Left ventricle myocardium superior (tissue), 1 donor: ENCODE measurements at places on chromosomes 4 and X.

DNA sequence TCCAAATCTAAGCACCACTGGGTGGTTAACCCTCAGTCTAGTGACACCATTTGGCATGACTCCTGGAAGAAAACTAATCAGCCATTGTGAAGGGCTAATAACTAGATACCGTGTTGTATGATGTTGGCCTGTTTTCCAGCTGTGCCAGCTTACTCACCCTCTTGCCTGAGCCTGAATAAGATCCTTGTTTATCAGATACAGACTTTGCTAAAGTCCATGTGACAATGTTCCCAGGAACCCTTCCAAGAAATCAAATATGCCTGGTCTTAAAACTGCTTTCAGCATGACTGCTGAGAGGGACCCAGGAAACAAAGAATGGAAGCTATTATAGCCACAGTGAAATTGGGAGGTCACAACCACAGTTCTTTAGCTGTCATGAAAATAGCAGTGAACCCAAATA, 640.8 kb upstream of the INTU start:
- DNase-seq: no peak

- no peak for DNase-seq
These were observed 90.4 kb upstream of the NDP start for GRCh38 chrX:44063606-44064005.

DNA sequence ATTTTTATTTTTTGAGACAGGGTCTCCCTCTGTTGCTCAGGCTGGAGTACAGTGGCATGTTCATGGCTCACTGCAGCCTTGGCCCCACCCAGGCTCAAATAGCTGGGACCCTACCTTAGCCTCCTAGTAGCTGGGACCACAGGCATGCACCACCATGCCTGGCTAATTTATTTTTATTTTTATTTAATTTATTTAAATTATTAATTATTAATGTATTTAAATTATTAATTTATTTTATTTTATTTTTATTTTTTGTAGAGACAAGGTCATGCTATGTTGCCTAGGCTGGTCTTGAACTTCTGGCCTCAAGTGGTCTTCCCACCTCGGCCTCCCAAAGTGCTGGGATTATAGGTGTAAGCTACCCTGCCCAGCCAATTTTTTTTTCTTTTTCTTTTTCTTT, 69.3 kb downstream of the EGF start:
- DNase-seq: no peak

GRCh38 chr4:36349938-36350549, 68.6 kb downstream of the DTHD1 start:
- no peak for DNase-seq

DNA sequence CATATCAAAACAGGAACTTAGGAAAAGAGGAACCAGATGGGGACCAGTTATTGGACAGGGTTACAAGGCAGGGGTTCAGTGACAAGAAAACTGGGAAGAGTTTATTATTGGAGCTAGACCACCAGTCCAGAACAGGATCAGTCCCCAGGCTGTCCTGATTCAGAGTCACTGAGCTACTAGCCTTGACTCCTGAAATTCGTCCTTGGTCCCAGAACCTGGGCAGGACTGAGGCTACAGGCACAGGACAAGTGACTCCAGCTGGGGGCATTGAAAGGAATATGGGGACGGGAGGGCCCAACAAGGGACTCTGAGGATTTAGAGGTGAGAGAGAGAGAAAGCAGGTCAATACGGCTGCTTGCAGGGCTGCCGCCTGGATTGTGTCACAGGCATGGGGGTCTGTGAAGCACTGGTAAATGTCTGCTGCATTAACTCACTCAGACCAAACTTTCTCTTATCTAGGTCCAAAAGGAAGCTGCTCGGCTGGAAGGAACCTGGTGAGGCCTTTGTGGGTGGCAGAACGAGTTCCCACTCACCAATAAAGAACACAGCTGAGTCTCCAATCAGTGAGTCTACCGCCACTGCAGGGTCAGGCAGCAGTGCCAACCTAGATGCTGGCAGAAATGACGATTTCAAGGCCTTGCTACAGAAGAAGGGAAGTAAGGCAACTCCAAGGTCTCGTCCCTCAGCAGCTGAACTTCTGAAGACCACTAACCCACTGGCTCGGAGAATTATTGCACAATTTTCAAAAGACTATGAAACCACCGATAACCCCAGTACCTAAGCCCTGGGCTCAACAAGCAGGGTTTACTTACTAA, 11.3 kb upstream of the RTL5 start:
- no peak for DNase-seq

DNA sequence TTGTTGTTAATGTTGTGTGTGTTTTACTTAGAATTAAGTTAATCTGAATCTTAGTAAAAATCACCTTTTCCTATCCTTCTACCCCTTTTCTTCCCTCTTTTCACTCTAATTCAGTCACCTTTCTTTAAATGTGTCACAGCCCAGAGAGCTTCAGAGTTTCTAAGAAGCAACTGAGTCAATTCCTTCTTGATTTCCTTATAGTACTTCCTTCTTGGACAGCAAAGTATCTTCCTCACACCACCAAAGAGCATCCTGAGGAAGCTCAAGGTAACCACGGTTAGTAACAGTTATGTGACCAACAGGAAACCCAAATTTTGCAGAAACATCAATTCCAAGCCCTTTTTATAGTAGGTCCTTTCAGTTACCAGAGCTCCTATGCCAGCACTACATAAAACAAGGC, 243.2 kb upstream of the BMP3 start:
- no peak for DNase-seq

GRCh38 chrX:17053502-17053901, 107.0 kb downstream of the REPS2 start:
- DNase-seq: no peak

- no peak for DNase-seq
These were observed 6.7 kb downstream of the DOCK11 start for GRCh38 chrX:118502161-118502789.

- no peak for DNase-seq
These were observed 4.2 kb upstream of the ARSD start for GRCh38 chrX:2933125-2933900.

DNA sequence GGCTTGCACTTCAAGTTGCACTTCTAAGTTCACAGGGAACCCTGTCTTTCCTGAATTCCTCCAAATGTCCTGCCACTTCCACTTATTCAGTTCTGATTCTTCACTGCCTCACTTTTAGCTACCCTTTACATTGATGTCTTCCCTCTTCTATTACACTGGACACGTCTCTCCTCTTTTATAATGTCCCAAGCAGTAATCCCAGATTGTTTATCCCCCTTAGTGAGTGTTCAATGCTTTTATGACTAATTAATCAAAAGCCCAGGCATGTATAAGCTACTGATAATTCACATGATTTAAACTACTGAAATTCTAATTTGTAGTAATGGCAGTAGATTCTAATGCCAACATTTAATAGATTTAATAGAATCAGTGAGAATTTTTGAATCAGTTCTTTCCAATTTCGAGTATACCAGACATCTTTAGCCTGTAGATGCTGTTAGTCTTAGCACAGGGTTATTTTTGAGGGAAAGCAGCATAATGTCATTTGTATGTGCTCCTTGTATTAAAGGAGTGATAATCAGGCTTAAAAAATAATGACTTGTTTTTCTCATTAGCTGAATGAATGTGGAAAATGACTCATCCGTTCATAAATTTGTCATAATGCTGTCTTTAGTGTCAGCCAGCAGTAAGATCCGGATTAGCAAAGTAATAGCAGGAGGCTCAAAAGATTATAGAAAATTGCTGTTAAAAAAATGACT, 703.1 kb downstream of the CENPC start:
- no peak for DNase-seq

DNA sequence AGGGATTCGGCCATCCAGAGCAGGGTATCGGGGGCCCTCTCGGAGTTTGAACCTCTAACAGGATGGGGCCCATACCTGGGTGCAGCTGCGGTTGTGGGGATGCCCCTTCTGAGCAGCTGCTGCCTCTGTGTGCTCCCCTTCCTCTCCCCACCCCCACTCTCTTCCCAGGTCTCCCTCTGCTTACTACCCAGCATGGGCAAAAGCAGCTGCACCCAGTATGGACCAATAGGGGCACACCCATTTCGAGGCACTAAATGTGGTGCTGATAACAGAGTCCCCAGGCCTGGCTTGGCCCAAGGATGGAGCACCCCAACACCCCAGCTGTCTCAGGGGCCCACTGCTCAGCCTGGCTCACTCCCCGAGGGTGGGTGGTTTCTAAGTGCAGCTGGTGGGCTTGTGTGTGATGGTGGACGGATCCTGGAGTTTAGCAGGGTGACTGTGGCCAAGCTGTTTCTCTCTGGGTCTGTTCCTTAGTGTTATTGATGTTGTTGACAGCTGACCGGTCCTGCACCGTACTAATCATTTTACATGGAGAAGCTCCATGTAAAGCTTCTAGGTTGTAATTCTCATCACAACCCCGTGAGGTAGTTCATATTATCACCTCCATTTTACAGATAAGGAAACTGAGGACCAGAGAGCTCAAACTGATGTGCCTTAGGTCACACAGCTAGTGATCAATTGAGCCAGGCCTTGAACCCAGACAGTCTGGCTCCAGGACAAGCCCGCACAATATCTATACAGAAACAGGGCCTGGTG, 13.1 kb upstream of the KIAA0232 start:
- DNase-seq: no peak

GRCh38 chr4:38688676-38689355, 24.8 kb downstream of the KLF3 start:
- no peak for DNase-seq

GRCh38 chr4:184385705-184386141, 88.6 kb downstream of the IRF2 start:
- peak; percentile 61 for DNase-seq

DNA sequence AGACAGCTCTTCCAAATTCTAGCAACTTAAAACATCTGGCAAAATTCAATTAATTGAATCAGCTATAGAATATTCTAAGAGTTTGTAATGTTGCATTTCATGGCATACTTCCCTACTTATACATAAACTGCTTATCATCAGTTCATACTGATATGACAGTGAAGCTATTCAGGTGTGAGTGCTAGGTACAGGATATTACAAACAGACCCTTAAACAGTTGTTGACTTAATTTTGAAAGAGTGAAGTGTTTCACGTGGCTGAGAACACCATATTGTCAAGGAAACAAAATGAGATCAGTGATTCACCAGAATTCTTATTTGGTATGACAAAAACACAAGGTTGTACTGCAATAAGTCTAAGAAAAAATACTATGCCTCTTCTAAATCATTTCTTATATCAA, 27.4 kb downstream of the CENPU start:
- no peak for DNase-seq
